ENCODE measurements at places on chromosomes 16 and 17.

DNA sequence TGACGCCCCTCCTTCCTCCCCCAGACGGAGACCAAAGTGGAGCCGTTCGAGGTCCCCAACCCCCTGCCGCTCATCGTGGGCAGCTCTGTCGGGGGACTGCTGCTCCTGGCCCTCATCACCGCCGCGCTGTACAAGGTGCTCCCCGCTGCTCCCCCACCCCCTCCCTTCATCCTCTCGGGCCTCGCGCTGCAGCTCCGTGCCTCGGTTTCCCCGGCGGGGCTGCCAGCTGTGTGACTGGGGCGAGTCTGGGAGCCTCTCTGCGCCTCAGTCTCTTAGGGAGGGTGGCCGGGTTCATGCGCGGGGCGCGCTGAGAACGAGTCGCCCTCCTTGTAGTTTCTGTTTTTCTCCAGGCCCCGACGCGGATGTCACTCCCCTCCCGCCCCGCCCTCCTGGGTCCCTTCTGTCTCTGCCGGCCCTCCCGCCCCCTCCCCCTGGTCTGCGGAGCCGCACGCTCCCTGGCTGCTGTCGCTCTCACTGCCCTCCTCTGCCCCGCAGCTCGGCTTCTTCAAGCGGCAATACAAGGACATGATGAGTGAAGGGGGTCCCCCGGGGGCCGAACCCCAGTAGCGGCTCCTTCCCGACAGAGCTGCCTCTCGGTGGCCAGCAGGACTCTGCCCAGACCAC lies 23.7 kb upstream of the ITGAX start:
- DNase-seq = no peak

DNA sequence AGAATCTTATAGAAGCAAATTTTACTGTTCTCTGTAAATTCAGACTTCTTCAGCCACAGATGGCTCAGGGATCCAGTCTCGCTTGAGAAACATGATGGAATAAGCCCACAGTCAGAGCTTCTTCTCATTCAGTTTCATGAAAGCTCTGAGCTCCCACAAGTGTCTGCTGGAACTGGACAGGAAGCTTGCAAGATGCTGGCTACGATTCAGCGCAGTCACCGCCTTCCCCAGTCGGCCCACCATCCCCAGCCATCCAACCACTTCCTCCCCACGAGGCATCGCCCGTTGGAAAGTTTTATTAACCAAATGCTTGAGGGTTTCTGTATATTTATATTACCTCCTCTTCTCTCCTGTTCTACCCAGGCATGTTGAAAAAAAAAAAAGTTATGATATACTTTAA lies 171.7 kb downstream of the ZFHX3 start:
- no peak for DNase-seq

- DNase-seq = no peak
These were observed 10.9 kb upstream of the TMEM98 start for GRCh38 chr17:32917081-32917480.

GRCh38 chr17:57110152-57110542 lies 25.1 kb downstream of the AKAP1 start:
- no peak for DNase-seq

- no peak for DNase-seq
These were observed 16.2 kb downstream of the UNC13D start for GRCh38 chr17:75828076-75828400.

- DNase-seq = no peak
These were observed 81.3 kb downstream of the GSG1L start for GRCh38 chr16:27982184-27982583.

- peak; percentile 66 for DNase-seq
These were observed 1.1 kb downstream of the CHRNE start for GRCh38 chr17:4901648-4902344.

DNA sequence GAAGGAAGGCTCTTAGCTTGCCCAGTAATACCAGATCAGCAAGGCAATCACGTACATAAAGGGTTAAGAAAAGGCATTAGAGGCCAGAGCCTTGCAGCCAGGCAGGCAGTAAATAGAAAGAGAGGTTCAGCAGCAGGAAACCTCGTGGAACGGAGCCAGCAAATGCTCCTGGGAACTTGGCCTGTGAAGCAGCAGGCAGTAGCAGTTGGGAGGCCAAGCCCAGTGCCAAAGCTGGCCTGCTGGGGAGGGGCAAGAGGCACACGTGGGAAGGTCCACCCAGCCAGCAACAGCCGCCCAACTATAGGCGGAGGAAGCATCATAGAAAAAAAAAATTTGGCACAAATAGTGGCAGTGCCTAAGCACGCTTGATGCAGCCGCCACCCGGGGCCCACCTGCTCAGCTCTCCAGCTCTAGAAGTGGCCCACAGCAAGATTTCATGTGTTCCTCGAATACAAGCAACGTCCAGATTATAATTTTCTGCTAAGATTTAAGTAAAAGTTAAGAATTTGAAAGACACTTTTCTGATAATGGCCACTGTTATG lies 2339.5 kb downstream of the TP53TG3F start:
- no peak for DNase-seq

DNA sequence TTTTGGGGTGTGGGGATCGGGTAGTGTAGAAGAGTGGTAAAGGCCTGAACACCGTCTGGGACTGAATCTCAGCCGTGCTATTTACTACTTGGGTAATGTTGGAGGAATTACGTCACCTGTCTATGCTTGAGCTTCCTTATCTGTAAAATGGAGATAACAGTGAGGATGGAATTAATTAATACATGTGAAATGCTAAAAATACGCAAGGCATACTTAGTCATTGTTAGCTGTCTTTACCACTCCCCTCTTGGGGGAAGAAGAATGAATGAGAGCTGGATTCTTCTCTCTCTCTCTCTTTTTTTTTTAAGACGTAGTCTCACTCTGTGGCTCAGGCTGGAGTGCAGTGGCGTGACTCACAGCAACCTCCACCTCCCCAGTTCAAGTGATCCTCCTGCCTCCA lies 41.1 kb upstream of the TANGO6 start:
- no peak for DNase-seq

All from activated CD8-positive, alpha-beta memory T cell treated with anti-CD3 and anti-CD28 coated beads for 24 hours (primary cell).